NK-92 treated with Interleukin-12 subunit alpha and Interleukin-12 subunit beta, amount 100 ng/mL, for 24 hours (cell line): ENCODE measurements at places on chromosomes 2 and 18.

DNA sequence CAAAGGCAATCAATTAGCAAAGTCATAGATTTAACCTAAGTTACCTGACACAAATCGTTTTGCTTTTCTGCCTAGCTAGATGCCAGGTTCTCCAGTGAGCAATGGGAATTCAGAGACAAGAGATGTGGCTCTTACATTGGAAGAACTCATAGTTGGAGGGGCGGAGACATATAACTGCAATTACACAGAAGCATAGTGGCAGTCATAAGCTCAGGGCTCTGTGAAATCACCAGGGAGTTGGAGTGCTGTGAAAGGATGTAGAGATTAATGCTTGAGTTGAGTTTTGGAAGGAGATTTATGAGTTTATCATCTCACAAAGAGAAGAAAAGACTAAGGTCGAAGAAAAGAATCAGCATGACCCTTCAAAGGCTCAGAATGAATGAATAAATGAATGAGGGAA is 457.2 kb upstream of the TRIB2 start:
- no peak for DNase-seq

- no peak for DNase-seq
Measured at GRCh38 chr2:108617617-108618016, 83.3 kb downstream of the LIMS1 start.

DNA sequence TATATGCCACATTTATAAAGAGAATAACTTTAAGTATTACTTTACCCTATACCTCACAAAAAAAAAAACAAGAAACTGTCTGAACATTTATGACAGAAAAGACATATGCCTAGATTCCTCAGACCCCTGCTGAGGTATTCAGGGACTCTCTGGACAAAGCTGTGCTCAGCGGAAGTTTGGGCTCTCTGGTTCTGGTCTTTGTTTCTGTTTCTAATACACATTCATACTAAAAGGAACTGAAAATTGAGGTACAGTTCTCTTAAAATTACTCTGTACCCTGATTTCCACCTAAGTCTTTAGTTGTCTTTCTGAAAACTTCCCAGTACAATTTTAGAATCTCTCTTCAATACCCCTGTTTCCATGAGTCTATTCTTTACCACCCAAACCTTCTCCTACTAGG is 160.3 kb downstream of the IKZF2 start:
- no peak for DNase-seq

GRCh38 chr2:221245045-221245444 is 327.1 kb downstream of the EPHA4 start:
- no peak for DNase-seq

- DNase-seq: no peak
Measured at GRCh38 chr2:76154981-76155380, 444.3 kb upstream of the GCFC2 start.

GRCh38 chr18:24988253-24988840 is 363.6 kb downstream of the ZNF521 start:
- DNase-seq: no peak

DNA sequence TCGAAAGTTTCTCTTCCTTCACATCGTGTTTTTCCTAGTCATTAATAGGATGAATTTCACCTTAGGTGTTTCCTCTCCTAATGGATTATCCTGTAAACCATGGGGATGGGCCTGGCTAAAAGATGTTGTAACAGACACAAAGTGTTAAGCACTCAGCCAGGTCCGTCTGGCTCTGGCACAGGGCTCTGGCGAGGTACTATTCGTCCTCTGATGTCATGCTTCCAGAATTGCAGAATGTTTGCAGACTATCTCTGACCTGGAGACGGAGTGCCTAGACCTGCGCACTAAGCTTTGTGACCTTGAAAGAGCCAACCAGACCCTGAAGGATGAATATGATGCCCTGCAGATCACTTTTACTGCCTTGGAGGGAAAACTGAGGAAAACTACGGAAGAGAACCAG is 13.2 kb downstream of the ATG16L1 start:
- DNase-seq: no peak

- no peak for DNase-seq
Measured at GRCh38 chr18:40866013-40866645, 1088.9 kb upstream of the PIK3C3 start.

- no peak for DNase-seq
Measured at GRCh38 chr18:53567929-53568574, 656.4 kb downstream of the MBD2 start.

GRCh38 chr2:101533561-101534148 is 58.7 kb upstream of the RFX8 start:
- no peak for DNase-seq

- DNase-seq: no peak
Measured at GRCh38 chr2:179558010-179558934, 293.6 kb upstream of the SESTD1 start.

DNA sequence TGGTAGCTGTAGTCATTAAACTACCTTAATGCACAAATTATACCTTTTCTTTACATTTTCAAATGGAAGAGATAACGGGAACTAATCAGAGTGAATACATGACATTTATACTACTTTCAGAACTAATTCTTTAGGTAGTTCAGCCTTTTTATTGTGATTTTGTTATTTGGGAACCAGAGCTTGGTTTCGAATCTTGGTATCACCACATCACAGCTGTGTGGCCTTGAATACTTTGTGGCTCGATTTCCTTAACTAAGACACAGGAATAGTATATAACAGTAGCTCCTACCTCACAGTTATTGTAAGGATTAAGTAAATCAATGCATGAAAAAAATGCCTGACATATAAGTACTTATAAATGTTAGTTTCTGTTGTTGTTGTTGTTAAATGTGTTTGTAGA is 240.0 kb downstream of the WDR7 start:
- no peak for DNase-seq

DNA sequence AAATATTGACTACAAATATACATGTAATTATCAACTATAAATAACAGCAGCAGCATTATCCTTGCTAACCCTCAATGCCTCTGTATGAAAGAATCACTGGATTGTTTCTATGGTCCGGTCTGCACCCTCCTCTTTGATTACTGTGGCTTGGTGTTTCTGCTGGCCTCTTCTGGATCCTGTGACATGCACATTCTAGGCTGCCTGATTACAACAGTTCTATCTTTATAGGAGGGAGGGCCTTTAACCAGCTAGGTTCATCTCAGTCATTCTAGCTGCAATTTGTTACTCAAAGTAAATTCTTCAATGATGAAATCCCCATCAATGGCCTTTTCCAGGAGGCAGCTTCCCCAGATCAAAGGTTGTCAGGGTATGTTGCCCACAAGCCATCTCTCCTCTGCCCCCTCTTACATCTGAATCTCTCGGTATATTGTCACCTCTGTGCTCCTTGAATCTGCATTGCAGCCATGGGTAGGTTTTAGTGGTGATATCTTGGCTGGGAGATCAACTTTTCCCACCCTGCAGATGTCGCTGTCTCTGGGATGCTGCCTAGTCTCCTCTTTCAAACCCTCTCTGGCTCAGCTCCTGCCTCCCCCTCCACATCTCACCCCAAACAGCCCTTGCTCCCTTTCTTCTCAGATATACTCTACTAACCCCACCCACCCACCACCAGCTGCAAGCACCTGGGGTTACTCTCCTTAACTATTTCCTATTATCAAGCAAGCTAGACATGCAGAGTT is 106.2 kb upstream of the BZW1 start:
- DNase-seq: no peak

DNA sequence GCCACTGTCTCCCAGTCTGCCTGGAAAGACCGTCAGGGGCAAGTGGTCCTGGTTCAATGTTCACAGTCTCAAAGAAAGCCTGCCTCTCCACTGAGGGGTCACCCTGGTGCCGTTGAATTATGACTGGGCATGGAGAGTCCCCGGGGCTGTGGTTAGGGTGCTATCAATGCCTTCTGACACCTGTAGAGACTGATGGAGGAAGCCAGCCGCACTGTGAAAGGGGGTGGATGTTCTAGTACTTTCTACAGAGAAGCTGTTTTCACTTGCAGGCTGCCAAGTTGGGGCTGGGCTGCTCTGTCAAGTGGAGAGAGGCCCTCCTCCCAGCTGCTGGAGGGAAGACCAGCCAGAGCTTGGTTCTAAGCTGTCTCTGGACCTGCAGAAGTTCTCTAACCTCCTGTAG is 80.5 kb downstream of the BCL2L11 start:
- DNase-seq: no peak

GRCh38 chr2:56615760-56616159 is 432.0 kb downstream of the CCDC85A start:
- DNase-seq: no peak

DNA sequence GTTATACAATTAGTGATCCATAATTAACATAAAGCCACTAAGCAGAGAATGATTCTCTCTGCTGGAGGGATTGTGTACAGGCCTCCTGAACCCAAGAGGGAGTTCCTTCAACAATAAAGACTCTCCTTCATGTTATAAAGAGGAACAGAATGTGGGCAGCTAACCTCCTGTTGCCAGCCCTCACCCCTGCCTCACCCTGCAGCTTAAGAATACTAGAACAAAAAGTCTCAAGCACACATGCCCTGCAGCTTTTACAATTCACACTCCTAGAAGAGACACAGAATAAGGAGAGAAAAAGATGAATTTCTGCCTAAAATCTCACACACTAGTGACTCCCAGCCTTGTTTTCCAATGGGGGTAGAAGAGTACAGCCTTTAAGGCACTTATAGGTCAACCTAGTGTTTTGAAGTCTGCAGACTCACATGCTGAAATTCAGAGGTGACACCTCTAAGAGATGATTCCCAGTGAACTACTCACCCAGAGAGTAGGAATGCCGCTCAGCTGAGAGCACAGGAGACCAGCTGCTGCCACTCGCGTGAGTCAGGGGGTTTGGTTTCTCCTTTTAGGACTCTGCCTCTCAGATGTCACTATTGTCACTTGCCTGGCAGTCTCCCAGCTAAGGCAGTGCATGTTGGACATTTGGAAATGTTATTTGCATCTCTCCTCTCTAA is 32.5 kb upstream of the IL1RL1 start:
- DNase-seq: no peak

GRCh38 chr2:203893401-203893800 is 25.8 kb downstream of the CTLA4 start:
- DNase-seq: no peak

DNA sequence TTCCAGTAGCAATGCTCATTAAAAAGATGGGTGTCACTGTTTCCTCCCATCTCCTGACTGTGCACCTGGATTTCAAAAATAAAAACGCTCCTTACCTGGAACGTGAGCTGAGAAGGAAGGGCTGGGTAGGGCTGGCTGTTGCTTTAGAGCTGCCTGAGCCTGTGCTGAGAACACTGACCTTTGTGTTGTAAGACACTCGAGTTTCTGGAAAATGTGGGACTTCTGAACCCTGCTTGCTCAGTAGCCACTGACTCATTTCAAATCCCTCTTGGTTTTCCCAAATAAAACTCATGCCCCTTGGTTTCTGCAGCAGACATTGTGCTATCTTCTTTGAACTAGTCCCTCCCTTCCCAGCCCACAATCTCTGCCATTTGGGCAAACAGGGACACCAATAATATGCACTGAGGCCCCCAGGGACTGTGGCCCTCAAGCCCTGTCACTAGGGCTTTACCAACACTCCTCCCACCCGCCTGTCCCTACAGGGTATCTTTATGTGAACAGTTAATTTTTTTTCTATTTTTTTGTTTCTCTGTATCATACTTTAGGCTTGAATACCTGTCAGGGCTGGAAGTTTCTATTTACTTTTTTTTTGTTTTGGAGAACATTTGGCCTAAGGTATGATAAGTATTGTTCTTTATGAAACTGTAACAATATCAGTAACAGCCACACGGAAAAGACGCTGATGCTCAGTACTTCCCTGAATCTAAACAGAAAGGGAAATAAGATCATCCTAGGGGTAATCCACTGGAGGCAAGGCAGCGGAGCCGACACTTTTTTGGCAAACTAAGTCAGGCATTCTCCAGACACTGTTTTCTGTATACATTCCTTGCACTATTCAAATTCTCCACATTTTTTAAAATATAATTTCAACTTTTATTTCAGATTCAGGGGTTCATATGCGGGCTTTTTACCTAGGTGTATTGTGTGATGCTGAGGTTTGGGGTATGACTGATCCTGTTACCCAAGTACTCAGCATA is 280.2 kb downstream of the STK39 start:
- DNase-seq: no peak

DNA sequence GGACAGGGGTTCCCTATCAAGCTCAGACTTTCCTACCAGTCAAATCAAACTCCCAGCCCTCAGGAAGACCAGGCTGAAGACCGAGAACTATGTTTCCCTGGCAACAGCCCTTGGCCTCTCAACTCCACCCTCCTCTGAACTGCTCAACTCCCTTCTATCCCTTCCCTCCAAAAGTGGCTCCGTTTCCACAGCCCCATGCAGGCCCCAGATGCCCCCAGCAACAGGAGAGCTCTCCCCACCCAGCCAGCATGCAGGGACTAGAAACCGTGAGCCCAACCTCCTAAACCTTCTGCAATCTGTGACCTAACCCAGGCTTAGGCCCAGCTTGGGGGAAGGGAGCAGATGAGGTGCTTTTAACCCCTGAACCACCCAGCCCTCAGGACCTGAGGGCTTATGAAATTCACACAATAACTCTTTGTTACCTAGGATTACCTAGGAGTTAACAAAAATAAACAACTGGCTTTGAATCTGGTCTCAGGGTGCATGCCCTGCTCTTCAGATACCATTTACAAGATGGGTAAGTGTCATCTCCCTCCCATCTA is 87.2 kb downstream of the BCL11A start:
- DNase-seq: no peak

DNA sequence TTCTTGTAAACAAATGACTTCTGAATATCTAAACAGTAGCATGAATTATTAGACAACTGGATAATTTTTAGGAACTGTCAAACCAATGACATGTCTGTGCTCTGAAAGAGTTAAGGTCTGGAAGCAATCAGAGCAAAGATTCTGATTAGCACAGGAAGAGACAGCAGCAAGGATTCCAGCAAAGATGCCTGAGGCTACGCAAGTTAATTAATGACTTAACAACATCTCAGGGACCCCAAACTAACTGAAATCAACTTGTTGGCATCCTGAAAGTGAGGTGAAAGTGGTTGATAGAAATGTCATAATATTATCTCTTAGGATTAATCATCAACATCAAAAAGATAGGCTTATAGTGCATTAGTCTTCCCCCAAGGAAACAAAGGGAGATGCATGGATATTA is 123.3 kb upstream of the TMEM200C start:
- no peak for DNase-seq

GRCh38 chr2:25161055-25161781 is 7.2 kb downstream of the POMC start:
- peak; percentile 68 for DNase-seq

- DNase-seq: no peak
Measured at GRCh38 chr2:49858657-49859056, 704.3 kb upstream of the FSHR start.

DNA sequence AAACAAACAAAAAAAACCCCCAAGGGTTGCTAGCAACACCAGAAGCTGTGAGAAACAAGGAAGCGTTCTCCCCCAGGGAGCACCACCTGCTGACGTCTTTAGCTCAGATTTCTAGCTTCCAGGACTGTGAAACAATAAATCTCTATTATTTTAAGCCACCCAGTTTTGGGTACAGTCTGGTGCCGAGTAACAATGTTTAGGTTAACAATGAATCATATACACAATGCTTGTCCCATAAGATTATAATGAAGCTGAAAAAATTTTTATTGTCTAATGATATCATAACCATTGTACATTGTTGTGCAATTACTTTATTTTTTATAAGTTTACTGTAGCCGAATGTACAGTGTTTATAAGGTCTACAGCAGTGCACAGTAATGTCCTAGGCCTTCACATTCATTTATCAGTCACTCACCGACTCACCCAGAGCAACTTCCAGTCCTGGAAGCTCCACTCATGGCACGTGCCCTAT is 72.1 kb upstream of the CAB39 start:
- DNase-seq: no peak
